Stimulated activated naive CD8-positive, alpha-beta T cell treated with anti-CD3 and anti-CD28 coated beads, Interleukin-15, amount 100 ng/mL, for 72 hours (primary cell): ENCODE measurements at places on chromosomes 2 and 18.

- DNase-seq: no peak
Measured at GRCh38 chr2:178770518-178770917, 36.7 kb downstream of the TTN start.

- no peak for DNase-seq
Measured at GRCh38 chr2:156908825-156909224, 348.7 kb upstream of the GALNT5 start.

GRCh38 chr2:212495046-212495445 lies 43.6 kb downstream of the ERBB4 start:
- DNase-seq: no peak

- DNase-seq: no peak
Measured at GRCh38 chr2:227127201-227127600, 36.8 kb downstream of the COL4A4 start.

GRCh38 chr2:120319686-120320317 lies 26.1 kb upstream of the INHBB start:
- no peak for DNase-seq

- no peak for DNase-seq
Measured at GRCh38 chr18:37055137-37055802, 226.3 kb downstream of the KIAA1328 start.

DNA sequence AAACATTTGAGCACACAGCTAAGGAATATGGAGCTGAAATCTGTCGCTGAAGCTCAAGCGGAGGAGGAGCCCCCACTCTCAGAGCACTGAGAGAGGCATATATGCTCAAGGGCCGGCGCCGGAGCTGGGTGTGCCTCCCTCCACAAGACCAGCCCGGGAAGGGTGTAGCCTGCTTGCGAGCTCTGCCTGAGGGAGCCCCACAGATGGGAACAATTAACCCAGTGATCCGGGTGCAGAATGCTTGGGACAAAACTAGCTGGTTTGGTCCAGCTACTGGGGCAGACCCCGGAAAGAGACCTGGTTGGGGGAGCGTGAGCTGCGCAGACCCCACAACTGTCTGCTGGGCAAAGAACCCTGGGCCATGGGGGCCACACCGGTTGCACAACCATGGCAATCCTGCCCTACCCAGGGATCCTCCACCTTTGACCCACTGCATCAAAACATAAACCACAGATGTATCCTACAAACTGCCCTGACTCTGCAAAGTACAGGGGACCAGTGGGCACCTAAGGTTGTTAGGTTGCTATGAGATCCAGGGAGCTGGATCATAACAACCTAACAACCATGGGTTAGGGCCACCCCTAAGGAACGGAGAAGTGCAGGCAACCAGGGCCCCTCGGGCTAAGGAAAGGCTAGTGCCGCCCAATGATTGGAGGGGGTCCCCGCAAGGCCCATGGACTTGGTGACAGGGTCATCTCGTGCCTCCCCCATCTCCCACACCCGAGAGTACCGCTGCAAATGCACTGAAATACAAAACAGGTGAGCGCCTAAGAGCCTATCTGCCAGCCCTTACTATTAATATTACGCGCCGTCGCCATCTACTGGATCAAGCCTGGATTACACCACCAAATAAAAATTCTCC lies 53.4 kb upstream of the SCN1A start:
- DNase-seq: peak; percentile 13

GRCh38 chr2:129800686-129801085 lies 178.8 kb upstream of the RAB6C start:
- no peak for DNase-seq

DNA sequence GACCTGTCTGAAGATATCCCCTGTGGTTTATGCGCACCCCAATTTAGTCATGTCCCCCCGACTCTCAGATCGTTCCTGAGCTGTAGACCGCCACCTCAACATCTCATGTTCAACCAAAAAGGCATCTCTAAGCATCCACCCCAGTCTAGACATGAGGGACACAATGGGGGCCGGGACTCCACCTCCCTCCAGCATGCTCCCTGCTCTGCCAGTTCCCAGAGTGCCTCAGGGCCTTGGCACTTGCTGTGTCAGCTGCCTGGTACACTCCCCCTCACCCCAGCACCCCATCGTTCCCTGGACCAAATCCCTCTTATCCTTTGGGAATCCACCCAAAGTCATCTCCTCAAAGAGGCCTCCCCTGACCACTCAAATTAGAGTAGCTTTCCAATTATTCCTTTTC lies 22.2 kb downstream of the TNS1 start:
- no peak for DNase-seq

DNA sequence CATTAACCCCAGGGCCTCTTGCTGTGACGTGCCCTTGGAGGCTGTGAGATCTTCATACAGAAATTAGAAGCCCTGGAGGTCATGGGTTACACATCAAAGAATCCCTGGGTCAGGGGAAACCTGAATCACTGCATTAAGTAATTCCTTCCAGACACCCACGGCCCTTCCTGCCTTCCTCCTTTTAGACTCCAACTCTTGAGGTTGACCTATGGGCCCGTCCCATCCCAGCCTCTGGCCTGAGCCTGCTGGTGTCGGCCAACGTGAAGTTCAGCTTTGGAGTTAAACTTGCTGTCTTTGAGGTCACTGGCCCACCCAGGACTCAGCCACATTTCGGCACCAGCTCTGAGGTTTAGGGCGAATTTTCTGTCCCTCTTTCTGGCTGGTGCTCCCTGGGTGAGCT lies 198.3 kb downstream of the ACKR3 start:
- DNase-seq: no peak

- no peak for DNase-seq
Measured at GRCh38 chr2:64376926-64377325, 77.0 kb upstream of the LGALSL start.

DNA sequence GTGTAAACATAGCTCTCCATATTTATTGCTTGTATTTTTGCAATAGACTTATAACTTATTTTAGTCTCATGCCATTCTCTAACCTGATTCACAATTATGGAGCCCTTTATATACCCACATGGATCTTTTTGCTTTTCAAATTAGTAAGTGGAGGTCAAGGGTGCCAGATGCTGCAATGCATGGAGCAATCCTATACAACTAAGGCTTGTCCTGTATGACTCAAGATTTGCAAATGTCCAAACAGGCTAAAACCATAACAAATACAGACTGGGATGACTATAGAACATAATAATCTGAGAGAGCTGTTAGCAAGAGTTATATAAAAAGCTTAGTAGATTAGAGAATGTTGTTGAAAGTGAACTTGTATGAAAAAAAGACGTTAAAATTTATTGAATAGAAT lies 690.4 kb upstream of the NRXN1 start:
- no peak for DNase-seq

DNA sequence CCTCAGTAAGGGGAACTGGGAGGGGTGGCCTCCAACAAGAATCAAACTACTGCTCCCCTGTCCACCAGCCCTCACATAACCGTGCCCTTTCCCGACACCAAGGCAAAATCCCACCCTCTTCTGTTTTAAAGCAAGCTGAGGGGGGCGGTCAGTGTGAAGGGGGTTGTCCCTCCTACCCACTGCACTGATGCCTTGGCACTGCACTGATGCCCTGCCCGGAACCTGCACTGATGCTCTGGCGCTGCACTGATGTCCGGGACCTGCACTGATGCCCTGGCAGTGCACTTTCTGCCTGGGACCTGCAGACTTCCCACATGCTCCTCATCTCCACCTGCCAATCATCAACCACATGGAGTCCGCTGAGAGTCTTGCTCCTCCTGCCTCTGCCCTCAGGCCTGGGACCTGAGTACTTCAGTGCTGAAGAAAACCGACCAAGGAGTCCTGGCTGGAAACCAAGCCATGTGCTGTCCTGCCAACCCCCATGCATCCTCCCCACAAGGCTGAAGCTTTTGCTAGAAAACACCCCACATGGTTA lies 179.5 kb downstream of the SMAD2 start:
- DNase-seq: no peak

DNA sequence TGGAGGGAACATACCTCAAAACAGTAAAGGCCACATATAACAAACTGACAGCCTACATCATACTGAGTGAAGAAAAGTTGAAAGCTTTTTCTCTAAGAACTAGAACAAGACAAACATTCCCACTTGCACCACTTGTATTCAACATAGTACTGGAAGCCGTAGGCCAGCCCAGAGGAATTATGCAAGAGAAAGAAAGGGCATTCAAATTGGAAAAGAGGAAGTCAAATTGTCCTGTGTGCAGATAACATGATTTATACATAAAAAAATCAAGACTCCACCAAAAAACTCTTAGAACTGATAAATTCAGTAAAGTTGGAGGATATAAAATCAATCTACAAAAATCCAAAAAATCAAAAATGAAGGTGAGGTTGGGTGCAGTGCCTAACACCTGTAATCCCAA lies 8.0 kb upstream of the KDM3A start:
- DNase-seq: no peak

- no peak for DNase-seq
Measured at GRCh38 chr2:166592750-166593149, 98.7 kb upstream of the SCN7A start.

DNA sequence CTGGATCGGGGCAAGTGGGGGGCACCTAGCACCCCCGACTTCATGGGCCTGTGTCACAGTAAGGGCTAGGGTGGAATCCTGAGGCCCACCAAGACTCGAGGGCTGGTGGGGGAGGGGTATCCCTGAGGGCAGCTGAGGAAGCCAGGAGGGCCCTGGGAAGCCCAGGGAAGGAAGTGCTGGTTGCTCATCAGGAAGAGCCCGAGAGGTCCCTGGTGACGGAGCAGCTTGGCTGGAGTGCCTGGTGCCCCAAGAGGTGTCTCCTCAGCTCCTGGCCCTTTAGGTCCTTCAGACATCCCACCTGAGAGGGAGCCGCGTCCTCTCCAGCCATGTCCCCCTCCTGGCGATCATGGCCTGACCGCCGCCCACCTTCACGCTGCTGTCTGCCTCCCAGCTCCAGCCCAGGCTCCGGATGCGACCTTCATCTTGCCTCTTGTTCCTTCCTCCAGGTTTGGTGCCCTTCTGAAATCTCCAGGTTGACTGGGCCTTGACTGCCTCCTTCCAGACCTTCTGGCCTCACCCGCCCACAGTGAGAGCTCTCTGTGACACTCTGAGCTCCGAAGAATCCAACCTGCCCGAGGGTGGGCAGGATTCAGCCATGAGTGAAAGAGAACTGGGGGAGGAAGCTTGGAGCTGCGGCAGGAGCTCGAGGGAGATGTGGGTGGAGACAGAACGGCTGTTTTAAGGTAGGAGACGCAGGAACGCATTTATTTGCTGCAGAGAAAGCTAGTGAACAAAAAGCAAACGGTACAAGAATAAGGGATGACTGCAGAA lies 42.7 kb upstream of the SEMA4C start:
- no peak for DNase-seq

GRCh38 chr2:219072741-219073250 lies 12.1 kb upstream of the IHH start:
- DNase-seq: no peak

DNA sequence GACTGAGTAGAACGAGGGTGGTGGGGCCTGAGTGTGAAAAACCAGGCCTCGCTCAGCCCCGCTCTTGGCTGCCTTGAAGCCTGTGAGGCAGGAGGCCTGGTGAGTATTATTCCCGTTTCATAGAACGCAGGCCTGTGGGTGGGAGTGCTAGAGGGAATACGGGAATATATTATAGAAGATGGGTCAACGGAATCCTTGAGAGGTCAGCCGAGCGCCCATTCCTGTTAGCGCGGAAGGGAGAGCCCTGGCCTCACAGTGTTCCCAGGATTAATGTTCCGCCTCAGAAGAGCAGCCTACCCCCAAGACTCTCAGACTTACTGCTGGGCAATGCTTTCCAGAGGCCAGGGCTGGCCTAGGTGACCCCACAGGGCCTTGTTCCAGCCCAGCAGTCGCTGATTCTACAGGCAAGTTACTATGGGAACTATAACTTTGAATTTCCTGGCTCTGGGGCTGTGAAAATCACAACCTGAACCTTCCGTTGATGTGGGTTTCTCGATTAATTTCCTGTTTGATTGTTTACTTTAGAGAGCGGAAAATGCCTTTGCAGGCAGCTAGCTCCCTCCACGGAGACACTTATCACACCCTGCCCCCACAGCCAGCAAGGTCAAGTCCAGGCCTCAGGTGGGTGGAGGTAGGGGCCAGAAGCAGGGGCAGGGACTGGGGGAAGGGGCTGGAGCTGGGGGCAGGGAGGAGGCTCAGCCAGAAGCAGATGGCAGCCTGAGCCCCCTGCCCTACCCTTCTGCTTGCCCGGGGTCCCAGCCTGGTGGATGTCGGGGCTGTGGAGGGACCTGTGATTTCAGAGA lies 108.3 kb downstream of the SMAD7 start:
- DNase-seq: peak; percentile 48

GRCh38 chr18:3441290-3441689 lies 8.7 kb upstream of the TGIF1 start:
- no peak for DNase-seq

DNA sequence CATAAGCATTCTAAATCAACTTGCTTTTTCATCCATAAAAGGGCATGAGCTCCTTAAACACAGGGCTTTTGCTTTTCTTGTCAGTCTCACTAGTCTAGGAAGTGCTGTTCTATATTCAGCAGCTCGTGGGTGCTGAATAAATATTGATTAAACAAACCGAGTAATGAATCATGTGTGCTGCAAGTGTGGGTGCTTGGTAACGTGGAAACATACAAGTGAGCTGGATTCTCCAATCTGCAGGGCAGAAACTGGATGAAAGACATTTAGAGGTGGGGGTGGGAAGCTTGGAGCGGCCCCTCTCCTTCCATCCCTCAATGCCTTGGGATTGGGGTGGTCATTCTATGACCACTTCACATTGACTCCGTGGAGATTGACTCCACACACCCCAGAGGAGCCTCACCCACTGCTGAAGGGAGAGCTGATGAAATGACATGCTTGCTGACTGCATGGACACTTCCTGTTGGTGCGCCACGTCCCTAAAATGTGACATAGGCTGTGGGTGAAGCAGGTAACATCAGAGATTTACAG lies 114.6 kb downstream of the DOCK10 start:
- peak; percentile 84 for DNase-seq

DNA sequence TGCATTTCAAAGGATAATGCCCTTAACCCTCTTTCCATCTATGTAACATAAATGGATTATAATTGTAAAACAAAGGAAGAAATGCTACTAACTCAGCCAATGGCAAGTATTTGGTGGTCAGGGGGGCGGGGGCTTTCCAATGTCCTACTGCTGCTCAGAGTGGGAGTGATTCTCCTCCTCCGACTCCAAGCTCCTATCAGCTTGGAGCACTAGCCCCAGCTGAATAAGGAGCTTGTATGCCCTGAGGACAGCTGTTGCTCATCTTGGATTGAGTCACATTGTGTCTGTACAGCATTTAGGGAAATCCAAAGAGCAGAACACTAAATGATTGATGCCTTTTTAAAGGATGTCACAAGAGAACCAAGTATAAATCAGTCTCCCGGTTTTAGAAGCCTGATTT lies 105.6 kb upstream of the ZNF521 start:
- DNase-seq: no peak

DNA sequence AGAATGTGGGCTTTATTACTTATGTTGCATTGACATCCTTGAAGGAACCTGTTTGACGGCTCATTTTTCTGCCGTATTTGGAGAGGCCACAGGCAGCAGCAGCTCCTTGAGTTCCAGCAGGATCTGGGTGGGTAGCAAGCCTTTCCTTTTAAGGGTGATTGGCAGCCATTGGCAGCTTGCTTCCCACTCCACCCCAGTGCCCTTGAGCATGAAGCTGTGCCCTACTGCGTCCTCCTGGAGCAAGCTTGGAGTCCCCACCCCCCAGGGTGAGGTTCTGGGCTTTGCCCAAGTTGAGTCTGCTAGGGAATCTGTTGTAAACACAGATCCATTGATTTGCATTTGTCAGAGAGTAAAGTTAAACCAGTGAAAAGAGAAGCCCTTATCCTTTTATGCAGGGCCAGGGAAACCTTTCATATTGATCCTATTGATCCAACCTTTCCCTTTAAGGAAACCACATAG lies 9.2 kb downstream of the ONECUT2 start:
- no peak for DNase-seq
